Aorta (tissue), 5 donors: ENCODE measurements at places on chromosomes 1 and 21. TPM values are rescaled to one million over a fixed set of nuclear protein-coding genes. Genes with fewer than 3 reads are reported as not detected.

DNA sequence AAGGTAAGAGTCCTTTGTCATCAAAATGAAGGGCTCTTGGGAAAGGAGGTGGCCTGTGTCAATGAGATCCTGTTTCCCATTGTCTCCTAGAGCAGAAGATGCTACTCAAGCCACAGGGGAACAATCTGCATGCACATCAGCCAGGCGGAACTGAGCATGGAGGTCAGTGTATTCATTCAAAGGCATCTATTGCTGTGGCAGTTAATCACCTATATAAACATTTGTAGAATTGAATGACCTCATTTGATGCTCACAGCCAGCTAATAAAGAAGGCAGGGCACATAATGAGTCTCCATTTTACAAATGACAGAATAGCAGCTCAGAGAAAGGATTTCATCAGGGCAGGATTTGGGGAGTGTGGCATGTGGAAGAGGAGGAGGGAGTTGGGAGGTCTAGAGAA, 5.7 kb upstream of the FYB2 start:
- no peak for DNase-seq
- no peak overlapping the region for H3K4me3 ChIP-seq
- H3K27me3 ChIP-seq, result peaks cover 3% of the 10 kb centered on the region
- H3K27ac ChIP-seq, result no peak overlapping the region

The GPATCH2 gene
- 5.1 TPM for polyA plus RNA-seq

DNA sequence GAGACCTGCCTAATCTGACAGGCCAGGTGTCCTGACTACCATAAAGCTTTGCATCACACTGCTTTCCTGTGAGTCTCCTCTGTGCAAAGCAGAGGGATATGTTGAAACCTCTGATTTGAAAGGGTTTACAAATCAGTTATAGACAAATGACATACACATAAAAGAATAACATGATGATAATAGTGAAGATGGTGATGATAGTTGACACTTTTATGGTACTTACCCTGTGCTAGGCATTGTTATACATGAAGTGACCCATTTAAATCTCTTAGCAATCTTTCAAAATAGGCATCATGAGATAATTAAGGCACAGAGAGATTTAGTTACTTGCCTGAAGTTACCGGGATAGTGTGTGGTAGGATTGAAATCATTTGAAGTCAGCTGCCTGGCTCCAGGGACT, 34.1 kb upstream of the PKN2 start:
- H3K27me3 ChIP-seq, result no peaks in the 10 kb centered on the region
- no peaks in the 10 kb centered on the region for H3K36me3 ChIP-seq
- H3K4me3 ChIP-seq, result no peak overlapping the region
- no peaks in the 10 kb centered on the region for H3K4me1 ChIP-seq
- no peak overlapping the region for H3K27ac ChIP-seq

DNA sequence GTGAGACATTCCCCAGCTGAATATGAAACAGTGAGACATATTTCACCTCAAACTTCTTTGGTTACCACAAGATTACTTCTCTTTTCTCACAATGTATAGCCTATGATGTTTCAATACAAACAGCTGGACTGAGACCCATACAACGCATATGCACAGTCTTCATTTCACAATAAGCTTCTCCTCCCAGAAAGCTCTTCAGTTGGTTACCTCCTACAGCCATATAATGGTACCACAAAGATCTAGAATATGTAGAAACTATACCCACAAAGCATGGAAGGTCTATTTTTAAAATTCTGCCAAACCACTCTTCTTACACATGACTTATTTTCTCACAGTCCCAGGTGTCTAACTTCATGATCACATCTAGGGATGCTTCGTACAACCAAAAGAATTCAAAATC, 70.8 kb downstream of the JAK1 start:
- no peak overlapping the region for H3K4me3 ChIP-seq
- no peak for DNase-seq
- H3K4me1 ChIP-seq, result no peaks in the 10 kb centered on the region
- H3K36me3 ChIP-seq, result no peaks in the 10 kb centered on the region

The SYT14 gene
- polyA plus RNA-seq, result not detected

- no peaks in the 10 kb centered on the region for H3K4me1 ChIP-seq
- peaks cover 3% of the 10 kb centered on the region for H3K27me3 ChIP-seq
- no peak overlapping the region for H3K27ac ChIP-seq
- H3K4me3 ChIP-seq, result no peak overlapping the region
- H3K36me3 ChIP-seq, result no peaks in the 10 kb centered on the region
Measured at GRCh38 chr1:214002060-214002459, 14.3 kb downstream of the PROX1 start.

The CELA2A gene
- 1.8 TPM for polyA plus RNA-seq
